ENCODE measurements at places on chromosomes 2 and 18.

- DNase-seq: no peak
Measured at GRCh38 chr2:7837237-7837760, 844.6 kb upstream of the ID2 start.

- DNase-seq: no peak
Measured at GRCh38 chr2:163518762-163519161, 217.0 kb downstream of the FIGN start.

DNA sequence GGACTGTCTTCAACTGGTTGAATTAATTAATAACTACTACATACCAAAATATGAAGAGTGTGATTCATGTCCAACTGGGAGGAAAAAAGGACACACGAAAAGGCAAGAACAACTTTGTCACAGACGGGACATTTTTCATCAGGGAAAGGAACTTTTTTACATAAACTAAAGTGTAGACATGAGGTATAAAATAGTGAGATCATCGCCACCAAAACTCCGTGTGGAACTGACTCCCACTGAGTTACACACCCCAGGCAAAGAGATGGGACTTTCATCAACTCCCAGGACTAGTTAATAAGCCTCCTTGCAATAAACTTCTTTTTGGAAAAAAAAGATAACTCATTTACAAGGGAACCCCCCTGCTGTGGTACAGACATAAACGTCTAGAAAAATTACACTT, 12.9 kb upstream of the NMI start:
- no peak for DNase-seq

DNA sequence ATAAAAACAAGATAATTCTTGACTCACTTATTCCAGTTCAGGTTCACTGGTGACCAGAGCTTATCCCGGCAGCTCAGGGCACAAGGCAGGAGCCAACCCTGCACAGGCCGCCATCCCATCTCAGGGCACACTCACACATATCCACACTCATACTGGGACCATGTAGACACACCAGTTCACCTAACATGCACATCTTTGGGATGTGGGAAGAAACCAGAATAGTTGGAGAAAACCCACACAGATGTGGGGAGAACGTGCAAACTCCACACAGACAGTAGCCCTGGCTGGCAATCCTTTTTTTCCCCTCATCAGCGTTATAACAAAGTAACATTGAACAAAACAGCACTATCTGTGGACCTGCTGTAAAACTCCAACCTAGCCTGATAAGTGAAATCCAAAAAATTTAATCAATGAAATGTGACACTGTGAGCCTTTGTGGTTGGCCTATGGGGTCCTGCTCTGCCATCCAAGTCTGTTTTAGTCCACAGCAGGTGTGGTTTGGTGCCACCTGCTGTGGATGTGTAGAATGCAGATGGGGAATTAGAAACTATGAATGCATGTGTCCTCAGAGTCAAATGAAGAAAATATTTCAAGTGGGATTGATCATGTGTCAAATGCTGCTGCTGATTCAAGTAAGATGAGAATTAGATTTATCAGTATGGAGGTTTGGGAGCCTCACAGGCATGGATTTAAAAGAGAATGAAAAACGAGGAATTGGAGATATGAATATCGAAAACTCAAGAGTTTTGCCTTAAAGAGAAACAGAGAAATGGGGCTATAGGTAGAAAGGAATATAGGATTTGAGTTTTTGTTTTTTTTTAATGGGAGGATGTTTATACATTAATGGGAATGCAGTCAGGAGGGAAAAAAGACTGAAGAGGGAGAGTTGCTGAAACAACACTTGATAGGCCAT, 47.0 kb downstream of the UGP2 start:
- peak; percentile 56 for DNase-seq

DNA sequence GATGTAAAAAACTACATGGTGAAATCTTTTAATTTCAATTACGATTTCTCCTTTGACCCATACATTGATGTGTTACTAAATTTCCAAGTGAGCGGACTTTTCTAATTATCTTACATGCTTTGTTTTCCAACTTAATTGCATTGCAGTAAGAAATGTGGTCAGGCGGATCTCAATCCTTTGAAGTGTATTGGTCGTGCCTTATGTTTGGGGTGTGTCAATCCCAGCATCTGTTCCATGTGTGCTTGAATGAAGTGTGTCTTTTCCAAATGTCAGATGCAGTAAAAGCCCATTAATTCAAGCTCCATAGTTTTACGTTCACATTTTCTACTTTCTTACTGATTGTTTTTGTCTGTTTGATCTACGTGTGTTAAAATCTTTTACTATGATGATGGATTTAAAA, 113.1 kb downstream of the UXS1 start:
- no peak for DNase-seq

DNA sequence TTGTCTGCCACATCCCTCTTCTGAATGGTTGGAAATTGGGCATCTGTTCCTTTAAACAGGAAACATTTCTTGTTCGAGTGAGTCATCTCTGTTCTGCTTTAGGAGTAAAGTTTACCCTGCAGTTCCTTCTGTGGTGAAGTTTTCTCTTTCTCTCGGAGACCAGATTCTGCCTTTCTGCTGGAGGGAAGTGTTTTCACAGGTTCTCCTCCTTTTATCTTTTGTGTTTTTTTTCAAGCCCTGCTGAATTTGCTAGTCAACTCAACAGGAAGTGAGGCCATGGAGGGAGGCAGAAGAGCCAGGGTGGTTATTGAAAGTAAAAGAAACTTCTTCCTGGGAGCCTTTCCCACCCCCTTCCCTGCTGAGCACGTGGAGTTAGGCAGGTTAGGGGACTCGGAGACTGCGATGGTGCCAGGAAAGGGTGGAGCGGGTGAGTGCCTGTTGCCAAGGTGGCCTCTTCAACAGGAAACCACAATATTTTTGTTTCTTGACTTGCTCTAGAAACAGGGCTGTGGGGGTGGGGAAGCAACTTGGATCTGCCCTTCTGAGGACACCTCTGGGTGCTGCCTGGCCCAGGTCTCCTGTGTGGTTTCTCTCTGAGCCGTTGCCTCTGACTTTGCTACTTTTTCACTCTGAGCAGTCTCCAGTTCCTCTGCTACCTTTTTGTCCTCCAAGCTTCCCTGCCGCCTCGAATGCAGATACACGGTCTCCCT, 2.2 kb upstream of the CASP8 start:
- DNase-seq: peak; percentile 75

DNA sequence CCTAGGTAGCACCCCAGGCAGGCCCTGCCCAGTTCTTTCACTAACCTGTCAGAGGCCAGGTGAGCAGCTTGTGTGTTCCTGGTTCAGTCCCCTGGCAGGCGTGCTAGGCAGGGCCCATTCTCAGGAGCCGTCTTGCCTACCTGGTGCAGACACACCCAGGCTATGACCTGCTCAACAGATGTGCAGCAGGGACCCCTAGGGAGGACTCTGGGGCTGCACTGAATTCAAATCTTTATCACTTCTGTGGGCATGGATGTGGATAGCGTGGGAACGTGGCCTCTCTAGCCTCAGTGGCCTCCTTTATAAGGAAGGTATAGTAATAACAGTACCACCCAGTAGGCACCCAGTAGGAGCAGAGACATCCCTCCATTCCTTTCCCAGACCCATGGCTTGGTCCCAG, 48.4 kb downstream of the PLEKHB2 start:
- DNase-seq: no peak

DNA sequence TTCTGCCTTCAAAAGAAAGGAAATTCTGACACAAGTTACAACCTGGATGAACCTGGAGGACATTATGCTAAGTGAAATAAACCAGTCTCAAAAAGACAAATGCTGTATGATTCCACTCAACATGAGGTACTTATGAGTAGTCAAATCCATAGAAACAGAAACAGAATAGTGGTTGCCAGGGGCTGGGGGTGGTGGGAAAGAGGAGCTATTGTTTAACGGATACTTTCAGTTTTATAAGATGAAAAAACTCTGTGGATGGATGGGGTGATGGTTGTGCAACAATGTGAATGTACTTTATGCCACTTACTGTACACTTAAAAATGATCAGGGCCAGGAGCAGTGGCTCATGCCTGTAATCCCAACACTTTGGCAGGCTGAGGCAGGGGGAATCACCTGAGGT, 15.4 kb downstream of the SLC35F5 start:
- no peak for DNase-seq
